ENCODE measurements at places on chromosomes 3 and 15.

DNA sequence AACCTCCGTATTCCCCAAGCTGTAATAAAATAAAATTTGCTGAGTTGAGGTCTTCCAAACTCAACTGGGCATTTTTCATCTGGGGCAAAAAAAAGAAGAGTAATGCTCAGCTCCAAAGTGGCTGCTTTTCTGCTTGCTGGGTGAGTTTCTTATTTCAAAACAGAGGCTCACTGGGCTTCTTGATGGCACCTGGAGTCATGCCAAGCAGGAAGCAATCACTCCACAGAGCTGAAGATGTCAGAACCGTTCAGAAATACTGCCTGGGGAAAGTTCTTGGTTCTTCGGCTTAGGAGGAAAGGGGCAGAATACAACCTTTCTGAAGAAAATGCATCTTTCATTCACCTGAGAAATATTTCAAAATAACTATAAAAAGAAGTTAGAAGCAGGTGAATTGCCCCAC is 4.1 kb downstream of the CCR9 start:
- no peaks in the 10 kb centered on the region for H3K36me3 ChIP-seq
- H3K27me3 ChIP-seq = peaks cover 71% of the 10 kb centered on the region

GRCh38 chr3:131796111-131796510 is 238.7 kb downstream of the CPNE4 start:
- peaks cover 11% of the 10 kb centered on the region for H3K4me1 ChIP-seq
- H3K36me3 ChIP-seq = no peaks in the 10 kb centered on the region
- no peak overlapping the region for H3K27ac ChIP-seq
- no peak overlapping the region for H3K4me3 ChIP-seq

DNA sequence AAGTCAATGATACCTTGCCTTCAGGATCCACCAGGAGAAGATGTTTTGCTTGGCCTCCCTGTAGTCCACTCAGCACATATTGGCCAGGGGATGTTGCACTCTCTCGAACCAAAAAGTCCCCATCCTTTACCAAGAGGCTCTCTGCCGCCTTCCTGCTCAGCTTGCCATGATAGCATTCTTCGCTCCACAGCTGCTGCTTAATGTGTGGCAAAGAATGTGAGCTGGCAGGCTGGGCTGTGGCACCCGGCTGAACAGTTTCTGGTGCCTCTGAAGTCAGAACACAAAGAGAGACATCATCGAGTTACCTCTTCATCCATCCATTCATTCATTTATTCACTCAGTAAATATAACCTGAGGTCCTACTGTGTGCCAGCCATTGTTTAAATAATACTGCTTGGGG is 23.9 kb upstream of the CEP152 start:
- peaks cover 18% of the 10 kb centered on the region for H3K36me3 ChIP-seq
- H3K4me1 ChIP-seq = no peaks in the 10 kb centered on the region
- DNase-seq = no peak
- peaks cover 5% of the 10 kb centered on the region for H3K27me3 ChIP-seq
- H3K4me3 ChIP-seq = no peak overlapping the region
- H3K27ac ChIP-seq = no peak overlapping the region

GRCh38 chr15:35936284-35936683 is 390.3 kb upstream of the DPH6 start:
- H3K4me1 ChIP-seq = no peaks in the 10 kb centered on the region
- no peak overlapping the region for H3K4me3 ChIP-seq
- H3K27ac ChIP-seq = no peak overlapping the region
- H3K27me3 ChIP-seq = no peaks in the 10 kb centered on the region
- no peak for DNase-seq

DNA sequence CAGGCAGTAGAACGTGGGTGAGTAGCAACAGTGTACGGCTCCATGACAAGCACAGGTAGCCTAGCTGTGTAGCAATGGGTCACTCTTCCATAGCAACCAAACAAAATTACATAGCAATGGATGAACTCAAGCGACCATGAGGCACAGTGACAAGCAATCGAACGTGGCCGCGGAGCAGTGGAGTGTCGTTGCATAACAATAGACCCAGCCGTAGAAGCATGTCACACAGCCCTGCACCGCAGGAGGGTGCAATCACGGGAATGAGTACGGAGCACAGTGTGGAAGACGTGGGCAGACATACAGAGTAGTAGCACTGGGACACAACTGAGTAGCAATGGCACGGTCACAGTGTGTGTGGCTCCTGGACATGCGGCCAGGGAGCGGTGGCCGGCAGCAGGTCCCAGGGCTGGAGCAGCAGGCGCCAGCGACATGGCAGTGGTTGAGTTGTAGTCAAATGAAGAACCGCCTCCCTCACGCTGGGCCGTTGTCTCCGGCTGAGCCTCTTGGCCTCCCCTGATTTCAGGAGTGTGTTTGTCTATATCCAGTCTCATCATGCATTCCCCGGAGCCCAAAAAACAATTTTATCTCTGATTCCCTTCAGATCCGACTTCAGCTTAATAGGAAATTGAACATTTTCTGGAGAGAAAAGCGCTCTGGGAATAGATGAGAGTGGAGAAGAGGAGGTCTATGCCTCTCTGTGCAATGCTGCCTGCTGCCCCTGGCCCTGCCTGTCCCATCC is 64.1 kb downstream of the CCDC33 start:
- H3K27me3 ChIP-seq = peaks cover 31% of the 10 kb centered on the region
- H3K36me3 ChIP-seq = no peaks in the 10 kb centered on the region
- H3K27ac ChIP-seq = no peak overlapping the region
- no peak for DNase-seq
